ENCODE measurements at places on chromosomes 6 and 20.

DNA sequence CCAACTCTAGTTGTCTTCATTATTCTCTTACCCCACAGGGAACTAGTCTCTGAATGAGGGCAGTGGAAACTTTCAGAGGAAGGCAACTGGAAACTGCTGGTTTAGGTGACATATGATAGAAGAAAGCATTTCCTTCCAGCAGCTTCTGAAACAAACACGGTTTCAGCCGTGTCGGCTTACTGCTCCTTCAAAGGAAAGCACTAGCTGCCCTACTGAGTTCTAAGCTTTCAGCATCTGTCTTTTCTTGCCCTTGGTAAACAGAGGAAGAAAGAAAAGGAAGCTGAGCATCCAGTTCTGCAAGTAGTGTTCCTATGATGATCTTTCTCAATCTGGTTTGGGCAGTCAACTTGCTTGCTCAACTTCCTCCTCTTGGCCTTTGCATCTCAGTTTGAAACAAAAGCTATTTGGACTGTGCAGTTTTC is 117.5 kb upstream of the CEP85L start:
- DNase-seq: no peak

GRCh38 chr20:56445130-56445529 is 23.3 kb upstream of the RTF2 start:
- no peak for DNase-seq

GRCh38 chr20:58463256-58463655 is 51.9 kb downstream of the APCDD1L start:
- DNase-seq: no peak

DNA sequence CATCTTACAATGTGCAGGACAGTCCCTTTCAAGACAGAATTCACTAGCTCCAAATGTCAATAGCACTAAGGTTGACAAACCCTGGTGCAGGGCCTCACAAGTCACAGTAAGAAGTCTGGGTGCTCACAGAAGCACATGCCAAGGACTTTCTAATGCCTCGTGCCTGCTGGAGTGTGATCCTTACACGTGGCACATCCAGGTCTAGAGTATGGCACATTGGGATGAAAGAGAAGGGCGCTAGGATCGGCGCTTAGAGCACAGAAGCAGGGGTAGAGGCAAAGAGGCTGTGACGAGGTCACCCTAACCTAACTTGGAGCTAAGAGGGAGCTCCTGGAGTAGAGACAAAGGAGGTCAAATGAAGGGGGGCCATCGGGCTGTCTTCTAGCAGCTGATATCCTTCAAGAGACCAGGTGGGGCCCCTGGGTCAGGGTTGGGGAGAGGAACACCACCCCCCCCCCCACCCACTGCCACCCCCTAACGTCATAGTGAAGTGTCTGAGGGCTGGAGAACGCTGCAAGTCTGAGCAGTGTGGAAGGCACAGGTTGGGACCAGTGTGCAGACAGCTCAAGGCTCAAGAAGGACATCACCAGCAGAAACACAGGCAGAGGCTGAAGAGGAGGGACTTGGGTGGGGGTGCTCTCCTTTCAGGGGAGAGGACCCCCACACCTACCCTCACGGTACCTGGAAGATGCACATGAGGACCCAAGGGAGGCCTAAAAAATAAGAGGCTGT is 97.8 kb upstream of the MRPS10 start:
- DNase-seq: no peak

- DNase-seq: no peak
Measured at GRCh38 chr20:14921513-14921912, 584.1 kb upstream of the FLRT3 start.
